ENCODE measurements at places on chromosomes 6 and 20.

DNA sequence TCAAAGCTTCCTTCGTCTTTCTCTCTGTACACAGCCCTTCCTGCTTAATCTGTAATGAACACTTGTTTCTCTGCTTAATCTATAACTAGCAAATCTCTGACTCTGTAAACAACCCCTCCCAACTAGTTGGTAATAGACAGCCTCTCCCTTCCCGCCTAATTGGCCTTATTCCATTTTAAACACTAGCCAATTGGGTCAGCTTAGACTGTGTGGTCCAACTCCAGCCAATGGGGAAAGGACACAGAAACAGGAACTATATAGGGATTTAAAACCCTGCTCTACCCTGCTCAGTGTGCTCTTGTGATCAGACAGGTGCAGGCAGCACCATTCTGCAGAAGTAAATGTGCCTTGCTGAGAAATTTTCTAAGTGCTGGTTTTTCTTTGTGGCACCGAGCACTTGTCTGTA, 18.5 kb downstream of the CHD6 start:
- no peak for DNase-seq

GRCh38 chr20:33176101-33176500, 8.1 kb downstream of the BPIFA2 start:
- DNase-seq, result no peak

- no peak for DNase-seq
Observed at GRCh38 chr6:156944412-156944811, 167.2 kb downstream of the ARID1B start.

DNA sequence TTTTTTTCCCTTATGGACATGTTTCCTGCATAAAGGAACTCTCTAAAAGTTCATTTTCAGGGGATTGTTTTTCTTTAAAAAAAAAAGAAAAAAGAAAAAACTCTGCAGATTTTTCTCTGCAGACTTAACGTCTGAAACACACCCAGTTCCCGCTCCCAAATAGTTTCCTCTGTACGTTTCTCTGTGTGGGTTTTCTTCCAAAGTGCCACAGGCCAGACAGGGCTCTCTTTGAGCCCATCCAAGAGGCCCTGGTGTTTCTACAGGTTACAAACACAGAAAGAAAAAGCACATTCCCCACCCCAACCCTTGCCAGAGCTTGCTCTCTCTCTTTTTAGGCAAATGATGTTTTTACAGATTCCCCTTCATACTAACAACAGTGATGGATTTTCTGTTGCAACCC, 258.6 kb downstream of the FNDC1 start:
- no peak for DNase-seq

- no peak for DNase-seq
Observed at GRCh38 chr6:53005663-53006250, 10.7 kb upstream of the GSTA4 start.

DNA sequence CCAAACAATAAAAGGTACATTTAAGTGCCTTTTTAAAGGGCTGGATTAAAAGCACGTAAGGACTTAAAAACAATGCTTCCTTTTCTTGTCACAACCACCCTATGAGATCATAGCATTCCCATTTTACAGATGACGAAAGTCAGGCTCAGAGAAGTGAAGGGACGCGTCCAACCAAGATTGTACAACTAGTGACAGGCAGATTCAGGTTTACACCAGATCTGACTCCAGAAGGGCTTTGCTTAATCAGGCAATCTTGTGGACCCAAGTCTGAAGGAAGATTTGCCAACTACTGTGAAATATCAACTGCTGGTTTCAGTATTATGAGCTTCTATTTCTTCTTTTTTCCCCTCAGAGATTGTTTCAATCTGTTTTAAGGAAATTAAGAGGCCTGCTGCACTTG, 877 bp downstream of the ENPP4 start:
- peak; percentile 29 for DNase-seq

- peak; percentile 46 for DNase-seq
Observed at GRCh38 chr6:170293341-170294231, 2.7 kb upstream of the DLL1 start.

DNA sequence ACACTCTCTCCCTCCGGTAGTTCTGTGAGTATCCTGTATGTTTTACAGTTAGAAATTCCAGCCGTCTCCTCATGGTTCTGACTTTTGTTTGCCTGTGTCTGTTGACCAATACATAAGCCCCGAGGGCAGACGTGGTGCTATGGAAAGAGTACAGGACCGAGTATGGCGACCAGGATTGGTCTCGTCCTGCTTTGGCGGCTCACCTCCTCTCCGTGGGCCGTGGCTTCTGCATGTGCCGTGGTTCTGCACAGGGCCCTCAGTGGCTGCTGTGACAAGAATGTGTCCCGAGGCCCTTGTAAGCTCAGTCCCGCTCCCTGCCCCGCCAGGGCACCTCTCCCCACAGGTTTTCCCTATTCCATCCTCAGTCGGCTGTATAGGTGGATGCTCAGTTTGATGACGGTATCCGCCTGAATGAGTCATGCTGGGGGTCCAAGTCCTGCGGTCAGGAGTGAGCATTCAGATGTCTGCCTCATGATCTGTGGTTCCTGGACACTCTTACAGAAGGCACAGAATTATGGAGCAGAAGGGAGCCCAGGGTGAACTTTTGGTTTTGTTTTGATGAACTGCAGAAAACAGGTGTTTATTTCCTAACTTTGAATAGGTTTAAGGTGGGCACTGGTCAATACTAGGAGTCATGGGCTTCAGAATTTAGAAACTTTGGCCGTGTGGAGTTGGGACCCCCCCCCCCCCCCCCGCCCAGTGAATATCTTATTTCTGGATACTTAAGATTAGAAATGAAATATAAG, 1.2 kb downstream of the ARFGAP1 start:
- no peak for DNase-seq

- DNase-seq, result no peak
Observed at GRCh38 chr6:111769365-111770152, 103.7 kb downstream of the FYN start.
